NCI-H1694 (cell line): ENCODE measurements at places on chromosomes 2 and 18.
A peak's percentile ranks its signal among the peaks of the same experiment; 100 is the strongest.

- DNase-seq = no peak
These were observed 635.7 kb upstream of the NRXN1 start for GRCh38 chr2:51667679-51668078.

- DNase-seq = peak; percentile 29
These were observed 6.2 kb downstream of the NAB1 start for GRCh38 chr2:190655113-190655512.

GRCh38 chr18:54239601-54240000, 15.1 kb upstream of the MBD2 start:
- DNase-seq = no peak

- peak; percentile 70 for DNase-seq
These were observed 55.9 kb upstream of the GORASP2 start for GRCh38 chr2:170873035-170873692.

GRCh38 chr2:112156152-112156986, 18.2 kb downstream of the FBLN7 start:
- DNase-seq = no peak

GRCh38 chr2:144370937-144371584, 148.9 kb downstream of the ZEB2 start:
- no peak for DNase-seq

- no peak for DNase-seq
These were observed 129.2 kb upstream of the MEIS1 start for GRCh38 chr2:66305718-66306117.

- no peak for DNase-seq
These were observed 168.4 kb downstream of the ZFP36L2 start for GRCh38 chr2:43057742-43058725.

GRCh38 chr2:122206101-122206500, 450.6 kb downstream of the TSN start:
- DNase-seq = no peak

DNA sequence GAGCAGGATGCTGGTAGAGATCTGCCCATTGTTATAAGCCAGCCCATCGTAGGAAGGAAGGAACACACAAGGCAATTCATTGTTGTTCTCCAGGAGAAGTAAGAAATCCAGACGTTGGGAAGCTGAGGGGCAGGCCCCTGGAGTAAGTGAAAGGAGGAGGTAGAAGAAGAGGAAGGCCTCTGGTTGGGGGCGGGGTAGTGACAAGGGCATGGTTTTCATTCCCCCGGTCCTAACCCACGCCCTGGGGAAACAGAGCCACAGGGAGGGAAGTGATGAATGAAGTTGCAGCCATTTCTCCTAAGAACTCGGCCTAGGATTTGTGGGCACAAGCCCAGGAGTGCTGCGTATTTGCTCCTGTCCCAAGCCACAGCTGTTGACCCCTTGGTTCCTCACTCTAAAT, 18.0 kb downstream of the LBH start:
- no peak for DNase-seq

GRCh38 chr2:96924775-96925747, 55.2 kb upstream of the SEMA4C start:
- no peak for DNase-seq

DNA sequence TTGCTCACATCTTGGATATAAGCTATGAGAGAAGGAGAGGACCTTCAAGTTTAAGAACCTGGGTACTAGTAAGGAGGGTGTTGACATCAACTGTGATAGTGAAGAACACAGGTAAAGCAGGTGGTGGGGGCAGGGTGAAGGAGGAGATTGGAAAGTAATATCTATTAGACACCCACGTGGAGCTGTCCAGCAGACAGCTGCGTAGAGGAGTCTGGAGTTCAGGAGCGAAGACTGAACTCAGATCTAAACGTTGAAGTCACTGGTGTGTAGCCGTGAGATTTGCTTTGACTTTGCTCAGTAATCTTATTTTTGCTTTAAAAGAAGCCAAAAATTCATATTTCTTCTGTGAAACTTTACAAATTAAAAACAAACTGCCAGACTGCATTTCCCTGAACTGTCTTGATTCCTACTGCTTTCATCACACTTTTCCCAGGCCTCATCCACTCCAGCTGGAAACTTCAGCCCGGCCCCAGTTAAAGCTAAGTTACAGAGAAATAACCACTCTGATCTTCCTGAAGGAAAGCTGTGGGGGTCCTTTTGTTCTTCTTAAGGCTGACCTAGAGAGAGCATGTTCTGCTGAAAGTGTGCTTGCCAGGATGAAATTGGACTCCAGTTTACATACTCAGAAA, 533.3 kb downstream of the CNTNAP5 start:
- no peak for DNase-seq

DNA sequence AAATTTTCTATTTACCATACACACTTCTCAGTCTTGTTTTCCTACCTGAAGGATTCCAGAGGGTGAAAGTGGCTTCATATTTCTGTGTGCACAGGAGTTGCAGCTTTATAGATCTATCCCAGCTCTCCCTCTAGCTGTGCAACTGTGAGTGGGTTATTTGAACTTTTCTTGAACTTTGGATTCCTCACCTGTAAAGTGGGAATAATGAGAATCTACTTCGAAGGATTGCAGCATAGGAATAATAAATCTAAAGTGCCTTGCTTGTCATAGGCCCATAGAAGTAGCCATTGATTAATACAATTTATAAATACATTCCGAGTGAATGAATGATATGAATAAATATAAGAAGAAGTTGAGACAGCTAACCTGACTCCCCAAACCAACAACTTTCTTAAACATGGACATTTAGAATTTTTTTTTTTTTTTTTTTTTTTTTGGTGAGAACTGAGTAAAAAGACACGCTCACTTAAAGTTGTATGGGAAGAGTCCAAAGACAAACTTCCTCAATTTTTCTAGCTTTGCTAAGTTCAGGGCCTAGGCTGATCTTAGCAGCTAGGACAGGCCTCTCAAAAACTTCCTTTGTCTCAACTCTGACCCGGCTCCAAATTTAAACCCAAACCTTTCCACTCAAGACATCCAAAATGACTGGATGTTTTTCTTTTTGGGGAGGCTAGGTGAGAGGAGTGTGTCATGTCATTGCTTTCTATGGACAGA, 203.3 kb upstream of the FBXO11 start:
- DNase-seq = no peak

GRCh38 chr2:99067871-99068625, 73.5 kb upstream of the C2orf15 start:
- DNase-seq = no peak

DNA sequence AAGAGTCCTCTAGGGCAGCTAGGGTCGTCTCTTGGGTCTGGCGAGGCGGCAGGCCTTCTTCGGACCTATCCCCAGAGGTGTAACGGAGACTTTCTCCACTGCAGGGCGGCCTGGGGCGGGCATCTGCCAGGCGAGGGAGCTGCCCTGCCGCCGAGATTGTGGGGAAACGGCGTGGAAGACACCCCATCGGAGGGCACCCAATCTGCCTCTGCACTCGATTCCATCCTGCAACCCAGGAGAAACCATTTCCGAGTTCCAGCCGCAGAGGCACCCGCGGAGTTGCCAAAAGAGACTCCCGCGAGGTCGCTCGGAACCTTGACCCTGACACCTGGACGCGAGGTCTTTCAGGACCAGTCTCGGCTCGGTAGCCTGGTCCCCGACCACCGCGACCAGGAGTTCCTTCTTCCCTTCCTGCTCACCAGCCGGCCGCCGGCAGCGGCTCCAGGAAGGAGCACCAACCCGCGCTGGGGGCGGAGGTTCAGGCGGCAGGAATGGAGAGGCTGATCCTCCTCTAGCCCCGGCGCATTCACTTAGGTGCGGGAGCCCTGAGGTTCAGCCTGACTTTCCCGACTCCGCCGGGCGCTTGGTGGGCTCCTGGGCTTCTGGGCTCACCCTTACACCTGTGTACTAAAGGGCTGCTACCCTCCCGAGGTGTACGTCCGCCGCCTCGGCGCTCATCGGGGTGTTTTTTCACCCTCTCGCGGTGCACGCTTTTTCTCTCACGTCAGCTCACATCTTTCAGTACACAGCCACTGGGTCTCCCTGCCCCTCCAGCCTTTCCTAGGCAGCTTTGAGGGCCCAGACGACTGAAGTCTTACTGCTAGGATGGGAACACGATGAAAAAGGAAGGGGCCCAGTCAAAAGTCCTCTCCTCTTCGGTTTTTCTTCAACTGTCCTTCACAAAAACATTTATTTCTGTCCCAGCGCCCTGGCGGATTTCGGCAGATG, 8.1 kb downstream of the SIX2 start:
- no peak for DNase-seq

- DNase-seq = no peak
These were observed 1583.2 kb downstream of the SUCLG1 start for GRCh38 chr2:82875858-82876257.

GRCh38 chr2:218422403-218423086, 3.6 kb downstream of the VIL1 start:
- no peak for DNase-seq

DNA sequence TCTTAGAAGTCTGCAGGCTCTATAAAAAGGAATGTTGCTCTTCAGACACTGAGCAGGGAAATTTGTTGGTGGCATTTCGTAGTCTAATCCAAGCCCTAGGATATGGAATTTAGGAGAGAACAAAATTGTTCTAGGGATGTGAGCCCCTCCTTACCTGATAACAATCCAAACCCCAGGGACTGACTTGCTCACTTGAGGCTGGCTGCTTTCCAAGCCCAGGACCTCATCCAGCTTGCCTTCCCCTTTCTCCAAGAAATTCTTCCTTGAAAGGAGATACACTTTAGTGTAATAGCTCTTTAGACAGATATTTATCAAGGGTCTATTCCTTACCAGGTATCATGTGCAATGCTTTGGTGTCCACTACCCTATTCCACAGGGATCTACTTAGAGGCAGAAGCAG, 279.8 kb downstream of the C1D start:
- DNase-seq = no peak
